Aorta (tissue), 5 donors: ENCODE measurements at places on chromosomes 13 and 19. TPM values are rescaled to one million over a fixed set of nuclear protein-coding genes. Genes with fewer than 3 reads are reported as not detected.

DNA sequence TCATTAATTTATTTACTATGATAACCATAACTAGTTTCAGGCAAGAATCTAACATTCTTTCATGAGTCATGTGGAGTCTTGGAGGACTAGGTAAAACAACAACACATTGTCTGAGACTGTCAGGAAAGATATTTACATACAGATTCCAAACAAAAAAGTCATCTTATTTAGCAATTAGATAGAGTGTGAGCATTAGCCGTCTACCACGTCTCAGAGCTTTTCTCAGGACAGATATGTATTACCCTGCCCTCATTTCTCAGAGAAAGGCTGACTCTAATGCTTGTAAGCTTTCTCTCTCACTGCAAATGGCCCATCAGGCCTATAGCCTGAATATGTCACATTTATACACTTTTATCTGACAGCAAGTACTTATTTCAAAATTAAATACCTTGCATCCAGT is 312.1 kb upstream of the PCDH20 start:
- no peak for DNase-seq
- H3K36me3 ChIP-seq: no peaks in the 10 kb centered on the region
- H3K27me3 ChIP-seq: no peaks in the 10 kb centered on the region
- H3K4me3 ChIP-seq: no peak overlapping the region
- no peak overlapping the region for H3K27ac ChIP-seq

DNA sequence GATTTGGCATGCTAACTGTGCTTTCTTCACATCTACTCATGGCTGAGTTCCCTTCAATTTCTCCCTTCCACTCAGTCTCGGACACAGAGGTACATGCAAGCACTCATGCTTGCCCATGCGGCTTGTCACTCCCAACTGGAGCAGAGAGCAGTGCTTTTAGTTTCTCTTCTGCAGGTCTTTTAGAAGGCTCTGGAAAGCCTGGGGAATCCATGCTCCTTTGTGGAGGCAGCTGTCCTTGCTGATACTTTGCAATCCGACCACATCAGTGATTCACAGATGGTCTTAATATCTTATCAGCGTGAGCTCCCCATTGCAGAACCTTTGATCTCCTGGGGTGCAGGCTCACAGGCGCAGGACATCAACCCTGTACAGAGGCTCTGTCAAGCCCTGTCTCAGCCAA is 203.9 kb downstream of the COL4A1 start:
- DNase-seq: no peak
- no peaks in the 10 kb centered on the region for H3K36me3 ChIP-seq
- H3K4me1 ChIP-seq: peaks cover 2% of the 10 kb centered on the region

The NLRP7 gene
- not detected for total RNA-seq

The GPR18 gene
- total RNA-seq: 0.55 TPM

- H3K4me3 ChIP-seq: no peak overlapping the region
- H3K27ac ChIP-seq: no peak overlapping the region
- no peak for DNase-seq
- no peaks in the 10 kb centered on the region for H3K36me3 ChIP-seq
Measured at GRCh38 chr19:3879656-3880055, 829 bp upstream of the ATCAY start.

GRCh38 chr19:39852882-39853281 is 6.7 kb upstream of the FBL start:
- no peak overlapping the region for H3K27ac ChIP-seq
- no peaks in the 10 kb centered on the region for H3K27me3 ChIP-seq
- H3K36me3 ChIP-seq: no peaks in the 10 kb centered on the region
- H3K4me1 ChIP-seq: peaks cover 2% of the 10 kb centered on the region

DNA sequence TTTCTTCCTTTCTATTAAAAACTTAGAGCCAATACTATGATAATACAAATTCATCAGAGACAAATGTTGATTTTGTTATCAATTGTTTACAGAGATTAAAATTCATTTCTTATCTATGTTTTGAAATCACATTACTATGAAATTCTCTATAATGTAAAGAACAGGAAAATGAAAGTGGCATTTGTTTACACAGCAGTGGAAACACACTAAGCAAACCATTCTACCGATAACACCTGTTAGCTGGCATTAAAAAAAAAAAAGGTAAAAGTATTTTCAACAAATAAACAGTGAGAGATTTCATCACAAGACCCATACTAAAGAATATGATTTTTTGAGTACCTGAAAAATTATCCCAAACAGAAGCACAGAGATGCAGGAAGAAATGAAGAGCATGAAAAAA is 4.8 kb upstream of the CCDC70 start:
- H3K36me3 ChIP-seq: no peaks in the 10 kb centered on the region
- H3K27me3 ChIP-seq: no peaks in the 10 kb centered on the region
- no peak overlapping the region for H3K4me3 ChIP-seq
- H3K27ac ChIP-seq: no peak overlapping the region

DNA sequence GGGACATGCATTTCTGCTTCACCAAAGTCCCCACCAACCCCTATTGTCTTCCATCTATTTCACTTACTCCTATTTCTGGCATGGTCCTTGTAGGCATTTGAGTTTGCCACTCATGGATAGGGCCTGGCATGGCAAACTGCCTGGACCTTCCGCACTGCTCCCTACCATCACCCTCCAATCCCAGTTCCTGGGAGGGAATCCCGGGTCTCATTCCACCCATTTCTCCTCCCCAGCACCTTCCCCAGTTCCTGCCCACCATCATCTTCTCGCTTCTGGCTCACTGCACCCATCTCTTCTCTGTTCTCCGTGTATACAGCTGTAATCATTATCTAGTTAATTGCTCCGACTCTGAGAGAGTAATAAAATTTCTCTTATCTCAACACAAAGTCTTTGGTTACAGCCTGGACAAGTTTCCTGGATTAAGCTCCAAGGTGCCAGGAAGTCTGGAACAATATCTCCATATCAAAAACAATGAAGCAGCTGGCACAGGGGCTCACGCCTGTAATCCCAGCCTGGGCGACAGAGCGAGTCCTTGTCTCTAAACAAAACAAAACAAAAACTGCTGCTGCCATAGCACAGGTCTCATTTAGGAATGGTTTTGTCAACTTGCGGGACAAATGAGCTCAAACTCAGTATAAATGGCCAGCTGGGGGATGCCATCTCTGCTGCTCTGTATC is 17.0 kb upstream of the COX7A1 start:
- no peaks in the 10 kb centered on the region for H3K36me3 ChIP-seq
- peak overlapping the region; percentile 29 for H3K27ac ChIP-seq

- H3K4me3 ChIP-seq: no peak overlapping the region
- H3K4me1 ChIP-seq: no peaks in the 10 kb centered on the region
- H3K27me3 ChIP-seq: no peaks in the 10 kb centered on the region
Measured at GRCh38 chr13:108486096-108486495, 143.3 kb upstream of the MYO16 start.

The CCDC70 gene
- not detected for total RNA-seq

- peak; percentile 90 for DNase-seq
- no peaks in the 10 kb centered on the region for H3K27me3 ChIP-seq
- no peak overlapping the region for H3K27ac ChIP-seq
- H3K4me1 ChIP-seq: peaks cover 2% of the 10 kb centered on the region
- peak overlapping the region; percentile 80 for H3K4me3 ChIP-seq
Measured at GRCh38 chr19:49114630-49115363, 627 bp downstream of the LIN7B start.

DNA sequence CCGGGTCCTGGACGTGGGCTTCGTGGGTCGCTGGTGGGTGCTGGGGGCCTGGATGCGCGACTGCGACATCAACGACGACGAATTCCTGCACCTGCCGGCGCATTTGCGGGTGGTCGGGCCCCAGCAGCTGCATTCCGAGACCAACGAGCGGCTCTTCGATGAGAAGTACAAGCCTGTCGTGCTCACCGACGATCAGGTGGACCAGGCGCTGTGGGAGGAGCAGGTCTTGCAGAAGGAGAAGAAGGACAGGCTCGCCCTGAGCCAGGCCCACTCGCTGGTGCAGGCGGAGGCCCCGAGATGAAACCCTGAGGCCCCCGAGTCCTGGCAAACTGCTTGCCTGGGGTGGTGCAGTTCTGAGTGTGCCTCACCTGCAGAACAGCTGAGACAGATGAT is 787 bp downstream of the TIMM29 start:
- H3K27me3 ChIP-seq: no peaks in the 10 kb centered on the region
- no peaks in the 10 kb centered on the region for H3K36me3 ChIP-seq
- no peak for DNase-seq
- H3K27ac ChIP-seq: peak overlapping the region; percentile 19

GRCh38 chr19:55500368-55500952 is 12.2 kb downstream of the SSC5D start:
- no peak for DNase-seq
- H3K36me3 ChIP-seq: no peaks in the 10 kb centered on the region
- no peaks in the 10 kb centered on the region for H3K4me1 ChIP-seq
- no peaks in the 10 kb centered on the region for H3K27me3 ChIP-seq
- H3K27ac ChIP-seq: no peak overlapping the region
- H3K4me3 ChIP-seq: no peak overlapping the region

DNA sequence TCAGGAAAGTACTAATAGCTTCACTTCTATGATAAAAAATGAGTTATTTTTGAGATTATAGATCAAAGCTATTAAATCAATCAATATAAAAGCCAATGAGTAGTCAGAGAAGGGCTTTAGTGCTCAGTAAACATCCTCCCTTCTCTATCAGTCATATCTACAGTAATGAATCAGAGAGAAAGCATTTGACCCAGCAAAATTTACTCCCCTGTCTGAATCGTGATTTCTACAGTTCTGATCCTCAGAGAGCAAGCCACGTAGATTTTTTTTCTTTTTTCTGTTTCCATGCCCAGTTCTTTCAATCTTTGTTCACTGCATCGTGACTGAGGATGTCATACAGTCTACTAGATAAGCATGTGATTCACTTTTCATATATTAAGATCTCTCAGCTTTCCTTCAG is 16.2 kb upstream of the MBNL2 start:
- no peak overlapping the region for H3K4me3 ChIP-seq
- DNase-seq: no peak
- H3K36me3 ChIP-seq: no peaks in the 10 kb centered on the region
- no peak overlapping the region for H3K27ac ChIP-seq
- H3K27me3 ChIP-seq: no peaks in the 10 kb centered on the region

The CACNA1A gene
- total RNA-seq: 2.0 TPM

- H3K4me3 ChIP-seq: no peak overlapping the region
- no peak overlapping the region for H3K27ac ChIP-seq
- DNase-seq: no peak
- H3K36me3 ChIP-seq: no peaks in the 10 kb centered on the region
Measured at GRCh38 chr13:21235174-21235573, 58.7 kb downstream of the MRPL57 start.

DNA sequence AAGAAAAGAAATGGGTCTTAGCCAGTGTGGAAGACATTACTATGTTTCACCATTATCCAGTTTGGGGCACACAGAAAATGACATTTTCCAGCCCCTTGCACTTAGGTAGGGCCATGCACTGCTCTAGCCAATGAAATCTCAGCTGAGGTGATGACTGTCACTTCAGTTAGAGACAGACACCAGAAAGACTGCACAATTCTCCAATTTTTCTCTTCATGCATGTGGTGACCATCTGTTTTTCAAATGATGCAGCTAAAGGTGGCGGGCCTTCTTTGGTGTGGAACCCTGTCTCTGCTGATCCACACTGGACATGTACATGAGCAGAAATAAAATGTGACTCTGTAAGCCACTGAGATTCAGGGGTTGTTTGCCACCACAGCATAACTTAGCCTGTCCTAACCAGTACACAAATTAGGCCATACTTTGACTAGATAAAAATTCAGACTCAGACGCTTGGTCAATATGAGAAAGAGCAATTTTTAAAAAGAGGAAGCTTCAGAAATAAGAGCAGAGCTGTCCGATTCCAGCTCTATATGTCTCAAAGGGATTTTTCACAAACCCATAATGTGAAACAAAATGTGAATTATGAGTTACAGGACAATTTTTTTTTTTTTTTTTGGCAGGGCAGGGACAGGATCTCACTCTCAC is 6.7 kb downstream of the ZNF565 start:
- H3K36me3 ChIP-seq: peaks cover 3% of the 10 kb centered on the region
- H3K27me3 ChIP-seq: no peaks in the 10 kb centered on the region
- no peaks in the 10 kb centered on the region for H3K4me1 ChIP-seq
- DNase-seq: no peak
